Body of pancreas (tissue), 4 donors: ENCODE measurements at places on chromosomes 3 and 15. TPM values are rescaled to one million over a fixed set of nuclear protein-coding genes. Genes with fewer than 3 reads are reported as not detected.

The ZNF660 gene
- total RNA-seq, result 2.1 TPM

The INSYN1 gene
- 3.6 TPM for total RNA-seq

The MYRIP gene
- 12.5 TPM for total RNA-seq

The ESYT3 gene
- 2.0 TPM for total RNA-seq

The ZNF774 gene
- 5.7 TPM for total RNA-seq

The AGBL1 gene
- not detected for total RNA-seq

The ZMAT3 gene
- total RNA-seq, result 9.3 TPM

The SCN11A gene
- 0.26 TPM for total RNA-seq

The CPB1 gene
- total RNA-seq, result 24,571 TPM

The PHC3 gene
- 34.8 TPM for total RNA-seq

The TM4SF18 gene
- 13.2 TPM for total RNA-seq

DNA sequence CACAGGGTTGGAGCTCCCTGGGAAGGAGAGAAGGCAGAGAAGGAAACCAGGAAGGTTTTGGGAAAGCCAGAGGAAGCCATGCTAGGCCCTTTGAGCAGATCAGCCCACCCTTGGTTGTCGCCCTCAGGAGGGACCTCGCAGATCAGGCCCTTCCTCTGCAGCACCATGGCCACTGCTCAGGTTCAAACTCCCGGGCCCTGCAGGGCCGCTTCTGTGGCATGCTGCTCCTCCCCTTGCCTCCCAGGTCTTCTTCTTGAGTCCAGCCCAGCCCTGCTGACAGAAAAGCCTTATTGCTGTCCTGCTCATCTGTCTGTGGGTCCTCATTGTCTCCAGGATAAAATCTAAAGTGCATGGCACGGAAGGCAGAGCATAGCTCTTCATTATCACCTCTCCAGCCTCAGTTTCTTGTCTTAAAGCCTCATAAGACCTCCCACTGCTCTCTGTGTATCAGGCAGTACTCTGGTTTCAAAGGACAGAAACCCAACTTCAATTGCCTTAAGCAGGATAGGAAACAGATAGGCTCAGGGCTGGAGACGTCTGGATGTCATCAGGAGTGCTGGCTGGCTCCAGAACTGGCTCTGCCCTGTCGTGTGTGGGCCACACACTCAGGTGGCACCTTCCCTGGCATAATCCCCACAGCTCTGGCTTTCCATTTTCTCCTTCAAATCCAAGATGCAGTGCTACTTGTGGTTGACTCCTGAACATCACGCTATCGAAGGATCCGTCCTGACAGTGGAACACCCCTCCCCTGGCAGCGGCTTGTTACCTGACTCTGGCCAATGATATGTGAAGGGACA is 118.5 kb downstream of the EEFSEC start:
- no peak overlapping the region for H3K27ac ChIP-seq
- H3K27me3 ChIP-seq, result no peaks in the 10 kb centered on the region
- H3K36me3 ChIP-seq, result no peaks in the 10 kb centered on the region
- peaks cover 23% of the 10 kb centered on the region for H3K4me1 ChIP-seq
- DNase-seq, result no peak
- no peak overlapping the region for H3K4me3 ChIP-seq

GRCh38 chr3:11626084-11626463 is 17.6 kb downstream of the VGLL4 start:
- peaks cover 33% of the 10 kb centered on the region for H3K4me1 ChIP-seq
- no peaks in the 10 kb centered on the region for H3K36me3 ChIP-seq
- H3K27me3 ChIP-seq, result no peaks in the 10 kb centered on the region
- H3K27ac ChIP-seq, result no peak overlapping the region

DNA sequence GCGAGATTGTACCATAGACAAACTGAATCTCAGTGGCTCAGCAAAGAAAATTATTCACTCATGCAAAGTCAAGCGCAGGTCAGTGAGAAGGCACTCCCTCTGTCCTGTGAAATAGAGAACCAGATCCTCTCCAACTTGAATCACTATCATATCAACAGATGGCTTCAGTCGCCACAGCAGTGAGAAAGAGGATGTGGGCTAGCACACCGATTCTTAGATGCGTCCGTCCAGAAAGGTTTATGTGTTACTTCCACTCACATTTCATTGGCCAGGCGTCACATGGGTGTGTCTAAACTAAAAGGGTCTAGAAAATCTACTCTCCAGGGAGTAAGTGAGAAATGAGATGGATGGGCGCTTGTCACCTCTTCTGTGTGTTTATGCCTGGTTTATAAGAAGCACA is 141.6 kb upstream of the KBTBD8 start:
- H3K27me3 ChIP-seq, result no peaks in the 10 kb centered on the region
- no peaks in the 10 kb centered on the region for H3K4me1 ChIP-seq
- H3K4me3 ChIP-seq, result no peak overlapping the region
- no peak for DNase-seq
- no peaks in the 10 kb centered on the region for H3K36me3 ChIP-seq

DNA sequence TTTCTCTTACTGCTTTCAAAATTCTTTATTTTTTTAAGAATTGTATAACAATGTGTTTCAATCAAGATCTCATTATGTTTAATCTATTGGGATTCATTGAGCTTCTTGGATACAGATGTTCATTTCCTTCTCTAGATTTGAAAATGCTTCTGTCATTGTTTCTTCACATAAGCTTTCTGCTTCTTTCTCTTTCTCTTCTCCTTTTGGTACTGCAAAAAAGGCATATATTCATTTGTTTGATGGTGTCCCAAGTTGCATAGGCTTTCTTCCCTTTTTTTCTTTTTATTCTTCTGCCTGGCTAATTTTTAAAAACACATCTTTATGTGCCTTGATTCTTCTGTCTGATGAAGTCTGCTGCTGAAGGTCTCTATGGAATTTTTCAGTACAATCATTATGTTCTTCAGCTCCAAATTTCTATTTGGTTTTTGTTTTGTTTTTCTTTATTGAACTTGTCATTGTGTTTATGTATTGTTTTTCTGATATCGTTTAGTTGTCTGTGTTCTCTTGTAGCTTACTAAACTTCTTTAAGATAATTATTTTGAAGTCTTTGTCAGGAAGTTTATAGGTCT is 88.9 kb downstream of the DTWD1 start:
- H3K27ac ChIP-seq, result no peak overlapping the region
- H3K27me3 ChIP-seq, result no peaks in the 10 kb centered on the region

DNA sequence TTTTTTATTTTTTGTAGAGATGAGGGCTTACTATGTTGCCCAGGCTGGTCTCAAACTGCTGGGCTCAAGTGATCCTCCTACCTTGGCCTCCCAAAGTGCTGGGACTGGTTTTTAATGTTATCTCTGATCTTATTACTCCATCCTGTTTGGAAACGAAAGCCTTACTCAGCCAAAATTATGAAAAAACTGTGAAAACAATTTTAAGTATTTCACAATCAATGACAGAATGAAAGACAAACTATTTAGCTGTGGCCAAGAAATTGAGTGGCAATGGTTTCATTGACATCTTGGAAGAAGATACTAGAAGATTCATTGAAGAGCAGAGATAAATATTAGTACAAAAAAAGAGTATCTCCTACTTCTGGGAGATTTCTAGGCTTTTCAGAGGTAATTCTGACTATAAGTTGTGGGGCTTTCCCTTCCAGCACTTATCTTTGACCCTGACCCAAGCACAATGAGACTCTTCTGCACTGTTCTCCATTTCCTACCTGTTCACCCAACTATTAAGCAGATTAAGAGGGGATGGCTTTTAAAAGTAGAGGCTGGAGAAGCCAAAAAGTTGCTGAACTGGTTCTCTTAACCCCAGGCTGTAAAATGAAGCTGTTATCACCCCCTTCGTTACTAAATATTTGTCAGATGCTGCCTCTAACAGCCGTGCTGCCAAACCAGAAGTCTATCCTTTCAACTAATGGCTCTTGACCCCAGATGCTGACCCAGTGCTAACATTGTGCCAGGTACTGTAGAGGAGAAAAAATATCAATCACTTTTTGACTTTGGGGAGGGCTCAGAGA is 14.2 kb upstream of the SLC25A36 start:
- no peaks in the 10 kb centered on the region for H3K36me3 ChIP-seq
- H3K27me3 ChIP-seq, result no peaks in the 10 kb centered on the region
- DNase-seq, result no peak
- H3K4me1 ChIP-seq, result peaks cover 21% of the 10 kb centered on the region

GRCh38 chr3:48492461-48493202 is 11.3 kb downstream of the SHISA5 start:
- H3K36me3 ChIP-seq, result no peaks in the 10 kb centered on the region
- no peaks in the 10 kb centered on the region for H3K4me1 ChIP-seq
- DNase-seq, result no peak

DNA sequence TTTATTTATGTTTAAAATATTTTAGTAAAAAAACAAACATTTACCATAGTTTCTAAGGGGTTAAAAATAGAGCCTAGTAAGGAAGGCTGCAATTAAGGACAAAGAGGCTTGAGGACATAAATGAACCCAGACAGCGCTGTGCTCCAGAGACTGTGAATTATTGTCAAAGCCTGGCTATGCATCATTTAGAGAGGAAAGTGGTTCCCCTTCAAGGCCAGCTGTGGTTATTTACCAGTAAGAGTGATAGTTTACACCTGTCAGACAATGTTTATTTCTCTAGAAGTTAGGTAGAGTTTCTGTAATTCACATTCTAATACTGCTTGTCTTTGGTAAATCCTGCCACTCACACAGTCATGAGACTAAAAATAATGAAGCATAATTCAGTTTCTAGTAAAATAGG is 32.4 kb upstream of the PIK3R4 start:
- no peaks in the 10 kb centered on the region for H3K27me3 ChIP-seq
- H3K27ac ChIP-seq, result no peak overlapping the region
- no peak for DNase-seq
- H3K36me3 ChIP-seq, result no peaks in the 10 kb centered on the region

DNA sequence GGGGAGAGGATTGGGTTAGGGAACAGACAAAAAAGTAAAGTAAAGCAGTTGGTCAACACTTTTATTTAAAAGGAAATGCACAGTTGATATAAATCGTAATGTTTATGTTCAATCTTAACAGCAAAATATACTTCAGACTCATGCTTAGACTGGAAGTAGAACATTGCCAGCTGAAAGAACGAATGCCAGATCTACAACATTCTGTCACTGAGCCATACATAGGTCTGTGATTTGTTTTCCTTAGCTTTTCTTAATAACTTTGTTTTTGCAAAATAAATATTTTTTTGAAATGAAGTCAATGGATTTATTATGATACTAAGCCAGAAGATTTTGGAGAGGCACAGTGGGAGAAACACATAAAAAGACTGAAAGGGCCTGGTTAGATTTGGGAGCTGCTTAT is 62.0 kb downstream of the LEKR1 start:
- no peaks in the 10 kb centered on the region for H3K36me3 ChIP-seq
- H3K27ac ChIP-seq, result no peak overlapping the region
- H3K4me3 ChIP-seq, result no peak overlapping the region
- H3K4me1 ChIP-seq, result no peaks in the 10 kb centered on the region

- H3K27me3 ChIP-seq, result no peaks in the 10 kb centered on the region
- DNase-seq, result no peak
- no peak overlapping the region for H3K27ac ChIP-seq
- no peak overlapping the region for H3K4me3 ChIP-seq
- no peaks in the 10 kb centered on the region for H3K4me1 ChIP-seq
- no peaks in the 10 kb centered on the region for H3K36me3 ChIP-seq
Observed at GRCh38 chr3:165521131-165521871, 315.9 kb downstream of the BCHE start.

DNA sequence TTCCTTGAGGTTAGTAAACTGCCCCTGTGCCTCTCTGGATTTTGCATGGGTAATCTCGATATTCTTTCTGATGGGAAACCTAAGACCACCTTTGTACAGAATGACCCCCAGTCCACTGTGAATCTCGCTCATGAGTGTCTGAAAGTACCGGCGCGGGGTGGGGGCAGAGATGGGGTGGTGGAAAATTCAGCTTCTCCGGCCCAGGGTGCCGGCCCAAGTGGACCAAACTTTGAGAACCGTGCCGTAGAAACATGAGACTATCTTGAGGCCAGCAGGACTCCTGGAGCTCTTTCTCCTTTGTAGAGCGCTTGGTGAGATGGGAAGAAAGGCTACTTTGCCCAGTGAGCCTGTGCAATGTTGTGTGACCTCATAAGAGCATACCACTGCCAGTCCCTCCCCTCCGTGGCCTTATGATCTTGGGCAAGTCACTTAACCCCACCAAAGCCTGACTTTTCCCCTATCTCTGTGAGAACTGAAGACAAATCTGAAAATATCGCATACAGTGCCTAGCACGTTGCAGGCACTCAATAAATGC is 40.4 kb upstream of the VEPH1 start:
- no peak for DNase-seq
- H3K27me3 ChIP-seq, result no peaks in the 10 kb centered on the region
- no peaks in the 10 kb centered on the region for H3K36me3 ChIP-seq

GRCh38 chr3:143970773-143971358 is 757 bp upstream of the DIPK2A start:
- H3K27me3 ChIP-seq, result no peaks in the 10 kb centered on the region
- peak overlapping the region; percentile 95 for H3K27ac ChIP-seq
- peak; percentile 60 for DNase-seq
- no peaks in the 10 kb centered on the region for H3K36me3 ChIP-seq
- H3K4me1 ChIP-seq, result peaks cover 20% of the 10 kb centered on the region

- H3K4me3 ChIP-seq, result no peak overlapping the region
- no peak overlapping the region for H3K27ac ChIP-seq
- no peak for DNase-seq
- H3K27me3 ChIP-seq, result no peaks in the 10 kb centered on the region
- H3K36me3 ChIP-seq, result no peaks in the 10 kb centered on the region
- H3K4me1 ChIP-seq, result no peaks in the 10 kb centered on the region
Observed at GRCh38 chr15:25797936-25798901, 64.9 kb downstream of the ATP10A start.

- H3K36me3 ChIP-seq, result no peaks in the 10 kb centered on the region
- no peaks in the 10 kb centered on the region for H3K4me1 ChIP-seq
- H3K27me3 ChIP-seq, result no peaks in the 10 kb centered on the region
- H3K27ac ChIP-seq, result no peak overlapping the region
Observed at GRCh38 chr3:115990669-115991068, 367.4 kb downstream of the GAP43 start.

DNA sequence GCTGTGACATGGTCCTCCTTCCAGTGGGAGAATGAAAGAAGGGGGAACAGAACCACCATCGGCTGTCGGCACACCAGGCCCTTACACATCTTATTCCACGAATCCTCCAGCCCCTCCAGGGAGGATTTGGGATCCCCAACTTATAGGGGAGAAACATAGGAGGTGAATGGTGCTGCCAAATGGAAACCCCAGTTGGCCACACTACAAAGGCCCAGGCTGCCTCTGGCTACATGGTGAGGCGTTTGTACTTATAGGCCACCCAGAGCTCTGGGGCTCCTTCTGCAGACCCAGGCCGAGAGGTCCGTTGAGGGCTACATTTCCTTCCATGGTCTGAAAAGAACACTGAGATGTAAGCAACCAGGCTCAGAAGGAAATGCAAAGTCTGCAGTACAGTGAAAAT is 12.0 kb downstream of the AMOTL2 start:
- no peak overlapping the region for H3K4me3 ChIP-seq
- H3K27ac ChIP-seq, result no peak overlapping the region
- no peak for DNase-seq
- H3K27me3 ChIP-seq, result no peaks in the 10 kb centered on the region
- H3K36me3 ChIP-seq, result peaks cover 23% of the 10 kb centered on the region

- H3K4me1 ChIP-seq, result peaks cover 6% of the 10 kb centered on the region
- no peak overlapping the region for H3K27ac ChIP-seq
- H3K36me3 ChIP-seq, result no peaks in the 10 kb centered on the region
- no peak for DNase-seq
- H3K27me3 ChIP-seq, result no peaks in the 10 kb centered on the region
- H3K4me3 ChIP-seq, result no peak overlapping the region
Observed at GRCh38 chr15:91216000-91216399, 115.9 kb downstream of the SV2B start.
